CD8-positive, alpha-beta memory T cell (primary cell): ENCODE measurements at places on chromosomes 3 and 15.

DNA sequence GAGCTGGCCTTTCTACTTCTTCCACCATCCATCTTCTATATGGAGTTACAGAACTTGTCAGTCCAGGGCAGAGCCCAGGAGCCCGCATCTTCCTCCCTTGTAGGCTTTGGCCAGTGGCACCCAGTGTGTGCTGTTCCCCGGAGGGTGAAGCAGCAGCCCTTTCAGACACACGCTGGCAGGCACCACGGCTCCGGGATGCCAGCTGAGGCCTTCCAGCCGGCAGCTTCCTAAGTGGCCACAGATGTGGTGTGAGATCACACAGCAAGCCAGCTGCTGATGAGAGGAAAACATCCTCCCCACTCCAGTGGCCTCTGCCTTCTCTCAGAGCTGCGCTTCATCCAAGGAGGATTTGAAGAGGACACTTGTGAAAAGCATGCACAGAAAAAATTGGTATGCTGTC, 24.1 kb downstream of the CRABP1 start:
- no peaks in the 10 kb centered on the region for H3K27me3 ChIP-seq
- no peak overlapping the region for H3K4me3 ChIP-seq
- DNase-seq: no peak

- DNase-seq: no peak
- peaks cover 25% of the 10 kb centered on the region for H3K4me1 ChIP-seq
- no peak overlapping the region for H3K27ac ChIP-seq
- no peaks in the 10 kb centered on the region for H3K36me3 ChIP-seq
These were observed 12.0 kb downstream of the LYSMD4 start for GRCh38 chr15:99721104-99721778.

DNA sequence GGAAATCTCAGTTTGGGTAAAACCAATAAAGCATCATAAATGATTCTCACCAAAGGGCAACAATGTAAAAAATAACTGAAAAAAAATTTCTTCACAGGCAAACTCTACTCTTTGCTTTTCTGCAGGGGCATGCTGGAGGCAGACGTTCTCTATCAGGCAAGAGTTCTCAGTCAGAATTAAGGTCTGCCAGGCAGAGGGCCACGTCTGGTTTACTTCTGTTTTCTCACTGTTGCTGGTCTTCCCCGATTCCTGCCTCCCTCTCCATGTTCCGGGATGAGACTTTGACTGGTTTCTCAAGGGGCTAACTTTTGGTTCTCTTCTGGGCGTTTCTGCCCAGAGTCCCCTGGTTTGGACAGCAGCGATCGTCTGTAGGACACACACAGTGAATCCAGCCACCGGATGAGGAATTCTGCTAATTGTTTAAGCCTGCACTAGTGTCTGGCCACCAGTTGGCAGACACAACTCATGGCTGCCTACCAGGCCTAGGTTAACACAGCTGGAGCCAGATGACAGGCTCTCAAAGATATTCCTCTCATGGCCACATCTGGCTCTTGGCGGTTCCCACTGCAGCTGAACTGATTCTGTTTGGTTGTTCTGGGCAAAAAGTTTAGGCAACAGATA, 273.1 kb downstream of the FOXP1 start:
- no peaks in the 10 kb centered on the region for H3K36me3 ChIP-seq
- H3K27me3 ChIP-seq: no peaks in the 10 kb centered on the region
- peaks cover 45% of the 10 kb centered on the region for H3K4me1 ChIP-seq
- peak; percentile 10 for DNase-seq
- no peak overlapping the region for H3K27ac ChIP-seq

DNA sequence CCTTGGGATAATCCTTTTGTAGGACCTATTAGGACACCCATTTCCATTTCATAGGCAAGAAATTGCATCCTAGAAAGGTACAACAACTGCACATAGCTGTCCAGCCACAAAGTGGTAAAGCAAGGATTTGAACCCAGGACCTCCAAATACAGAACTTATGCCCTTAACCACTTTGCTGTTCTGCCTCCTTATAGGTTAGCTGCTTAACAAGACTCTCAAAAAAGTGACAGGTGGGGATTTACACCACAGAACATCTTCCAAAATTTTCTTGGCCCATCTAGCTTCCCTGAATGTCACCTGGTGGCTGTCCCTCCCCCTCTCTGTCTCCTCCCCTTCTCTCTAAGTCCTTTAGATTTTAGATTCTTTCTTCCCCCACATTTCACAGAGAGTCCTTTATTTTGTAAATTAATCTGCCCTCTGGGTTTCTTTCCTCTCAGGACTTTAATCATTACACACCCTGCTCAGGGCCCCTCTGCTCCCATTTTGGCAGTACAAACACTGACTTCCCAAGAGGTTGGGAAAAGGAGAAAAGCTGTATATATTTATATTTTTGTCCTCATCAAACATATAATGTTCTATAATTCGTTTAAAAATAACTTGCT, 120.6 kb downstream of the CPNE4 start:
- H3K4me3 ChIP-seq: no peak overlapping the region
- no peak for DNase-seq
- H3K27me3 ChIP-seq: no peaks in the 10 kb centered on the region
- H3K36me3 ChIP-seq: no peaks in the 10 kb centered on the region
- no peak overlapping the region for H3K27ac ChIP-seq
- no peaks in the 10 kb centered on the region for H3K4me1 ChIP-seq

- no peak for DNase-seq
- H3K27me3 ChIP-seq: no peaks in the 10 kb centered on the region
- no peak overlapping the region for H3K27ac ChIP-seq
These were observed 370.7 kb upstream of the RARB start for GRCh38 chr3:25057379-25057778.

GRCh38 chr3:79028916-79029315, 738.9 kb downstream of the ROBO1 start:
- no peak for DNase-seq
- H3K4me3 ChIP-seq: no peak overlapping the region
- no peaks in the 10 kb centered on the region for H3K27me3 ChIP-seq

- H3K4me3 ChIP-seq: no peak overlapping the region
- no peaks in the 10 kb centered on the region for H3K4me1 ChIP-seq
- no peaks in the 10 kb centered on the region for H3K36me3 ChIP-seq
- no peaks in the 10 kb centered on the region for H3K27me3 ChIP-seq
These were observed 337.3 kb upstream of the ARRDC4 start for GRCh38 chr15:97623091-97623661.

GRCh38 chr15:92596623-92597022, 59.0 kb downstream of the FAM174B start:
- H3K27me3 ChIP-seq: no peaks in the 10 kb centered on the region
- H3K4me3 ChIP-seq: no peak overlapping the region
- H3K36me3 ChIP-seq: no peaks in the 10 kb centered on the region
- DNase-seq: no peak
- H3K27ac ChIP-seq: no peak overlapping the region
- no peaks in the 10 kb centered on the region for H3K4me1 ChIP-seq

- no peak for DNase-seq
- H3K4me1 ChIP-seq: no peaks in the 10 kb centered on the region
- H3K36me3 ChIP-seq: no peaks in the 10 kb centered on the region
- no peaks in the 10 kb centered on the region for H3K27me3 ChIP-seq
These were observed 125.6 kb downstream of the PLOD2 start for GRCh38 chr3:146035366-146035765.

GRCh38 chr15:90191794-90192509, 9.2 kb upstream of the SEMA4B start:
- no peak overlapping the region for H3K27ac ChIP-seq
- H3K4me3 ChIP-seq: no peak overlapping the region
- H3K4me1 ChIP-seq: peaks cover 27% of the 10 kb centered on the region
- no peaks in the 10 kb centered on the region for H3K27me3 ChIP-seq

DNA sequence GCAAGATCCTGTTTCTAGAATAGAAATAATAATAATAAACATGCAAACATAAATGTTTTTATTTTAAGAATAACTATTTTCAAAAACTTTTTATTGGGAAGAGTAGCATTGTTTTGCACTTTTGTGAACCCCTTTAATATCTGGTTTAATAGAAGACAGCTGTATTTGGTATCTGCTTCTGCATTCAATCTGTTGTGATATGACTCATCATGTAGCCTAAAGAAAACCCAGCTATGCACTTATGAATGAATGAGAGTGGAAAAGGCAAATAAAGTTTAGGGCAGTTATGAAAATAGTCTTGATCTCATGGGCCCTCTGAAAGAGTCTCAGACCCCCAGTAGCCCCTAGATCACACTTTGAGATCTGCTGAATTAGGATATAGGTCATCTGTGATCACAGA, 100.4 kb upstream of the PPP2R3A start:
- no peaks in the 10 kb centered on the region for H3K4me1 ChIP-seq
- no peak for DNase-seq
- no peak overlapping the region for H3K4me3 ChIP-seq
- H3K36me3 ChIP-seq: no peaks in the 10 kb centered on the region
- no peak overlapping the region for H3K27ac ChIP-seq

- peaks cover 5% of the 10 kb centered on the region for H3K36me3 ChIP-seq
- no peak for DNase-seq
- no peaks in the 10 kb centered on the region for H3K27me3 ChIP-seq
- H3K4me1 ChIP-seq: no peaks in the 10 kb centered on the region
- H3K27ac ChIP-seq: no peak overlapping the region
These were observed 38.7 kb downstream of the PDIA5 start for GRCh38 chr3:123105201-123106189.
